AG10803 (cell line): ENCODE measurements at places on chromosomes 6 and 20.

- no peak for DNase-seq
Observed at GRCh38 chr20:16777126-16777525, 29.0 kb downstream of the OTOR start.

GRCh38 chr6:2899596-2899995, 3.5 kb downstream of the SERPINB9 start:
- DNase-seq, result no peak

- DNase-seq, result no peak
Observed at GRCh38 chr6:137709424-137710236, 157.4 kb upstream of the TNFAIP3 start.

DNA sequence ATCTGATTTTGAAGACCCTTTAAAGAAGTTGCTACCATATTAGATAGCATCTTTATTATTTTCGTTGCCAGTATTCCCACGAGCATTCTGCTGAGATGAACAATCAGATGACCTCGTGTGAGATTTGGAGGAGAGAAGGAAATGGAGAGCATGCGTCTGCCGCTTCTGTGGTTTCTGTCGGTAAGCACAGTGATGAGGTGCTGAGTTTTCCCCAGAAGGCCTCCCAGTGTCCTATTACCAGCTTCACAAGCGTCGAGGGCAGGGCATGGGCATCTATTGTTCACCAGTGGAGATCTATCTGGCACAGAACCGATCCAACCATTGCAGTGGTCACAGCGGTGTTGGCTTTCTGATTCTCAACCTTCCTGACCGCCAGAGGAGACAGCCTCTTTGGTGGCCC, 29.4 kb downstream of the TRAF3IP2 start:
- DNase-seq, result peak; percentile 71

- DNase-seq, result no peak
Observed at GRCh38 chr6:3304500-3305215, 45.9 kb downstream of the PSMG4 start.

DNA sequence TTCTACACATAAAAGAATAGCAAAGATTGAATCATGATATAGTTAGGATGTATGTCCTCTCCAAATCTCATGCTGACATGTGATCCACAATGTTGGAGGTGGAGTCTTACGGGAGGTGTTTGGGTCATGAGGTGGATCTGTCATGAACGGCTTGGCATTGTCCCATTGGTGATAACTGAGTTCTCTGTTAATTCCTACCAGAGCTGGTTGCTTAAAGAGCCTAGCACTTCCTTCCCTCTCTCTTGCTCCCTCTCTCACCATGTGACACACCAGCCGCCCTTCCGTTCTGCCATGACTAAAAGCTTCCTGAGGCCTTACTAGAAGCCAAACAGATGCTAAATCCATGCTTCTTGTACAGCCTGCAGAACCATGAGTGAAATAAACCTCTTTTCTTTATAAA, 8.3 kb downstream of the TNFRSF21 start:
- no peak for DNase-seq

GRCh38 chr20:4956200-4956810, 45.0 kb downstream of the SLC23A2 start:
- peak; percentile 63 for DNase-seq

GRCh38 chr6:92377137-92377536, 1042.2 kb downstream of the EPHA7 start:
- DNase-seq, result no peak

DNA sequence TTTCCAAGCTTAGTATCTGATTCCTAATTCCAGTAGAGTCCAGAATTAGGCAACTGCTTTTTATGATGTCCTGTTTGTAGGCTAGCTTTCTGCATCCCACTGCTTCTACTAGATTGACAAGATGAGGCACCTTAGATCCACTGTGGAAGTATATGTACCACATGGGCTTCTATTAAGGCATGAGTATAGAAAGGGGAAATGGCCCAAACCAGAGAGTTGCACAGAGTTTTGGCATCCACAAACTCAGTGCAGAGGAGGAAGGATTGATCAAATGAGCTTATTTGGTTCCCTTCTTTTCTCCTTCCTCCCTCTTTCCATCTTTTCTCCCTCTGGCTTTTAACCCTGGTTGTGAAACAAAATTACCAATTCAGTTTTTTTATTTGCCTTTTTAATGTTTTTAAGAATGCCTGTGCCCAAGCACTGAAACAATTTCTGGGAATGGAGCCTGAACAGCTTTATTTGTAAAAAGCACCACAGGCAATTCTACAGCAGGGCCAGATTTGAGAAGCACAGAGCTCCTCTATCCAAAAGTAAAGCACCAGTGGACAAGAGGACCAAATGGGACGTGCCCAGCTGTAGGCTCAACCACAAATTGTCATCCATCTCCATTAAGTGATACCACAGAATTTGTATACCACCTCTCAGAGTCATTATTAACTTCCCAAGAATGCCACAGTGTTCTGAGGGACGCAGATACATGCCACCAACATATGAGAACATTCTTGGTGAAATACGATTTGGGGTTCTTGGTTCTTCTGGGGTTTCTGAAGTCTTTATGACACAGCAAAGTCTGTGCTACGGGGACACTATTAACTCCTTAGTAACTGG, 969.1 kb downstream of the KIF16B start:
- DNase-seq, result peak; percentile 4

- DNase-seq, result no peak
Observed at GRCh38 chr6:116046737-116047136, 14.0 kb downstream of the FRK start.

- DNase-seq, result no peak
Observed at GRCh38 chr20:48409055-48409615, 418.7 kb downstream of the PREX1 start.

GRCh38 chr6:452301-453067, 60.9 kb downstream of the IRF4 start:
- peak; percentile 40 for DNase-seq

- DNase-seq, result no peak
Observed at GRCh38 chr20:1885254-1885653, 10.0 kb upstream of the SIRPA start.
